ENCODE measurements at places on chromosomes 7 and 10.
A peak's percentile ranks its signal among the peaks of the same experiment; 100 is the strongest.

- no peak overlapping the region for H3K27ac ChIP-seq
- H3K4me1 ChIP-seq, result peaks cover 17% of the 10 kb centered on the region
- no peak for DNase-seq
- H3K4me3 ChIP-seq, result no peak overlapping the region
- H3K27me3 ChIP-seq, result no peaks in the 10 kb centered on the region
These were observed 224.8 kb downstream of the RPS24 start for GRCh38 chr10:78258323-78259030.

GRCh38 chr10:31669357-31669756, 259.3 kb downstream of the ARHGAP12 start:
- no peaks in the 10 kb centered on the region for H3K36me3 ChIP-seq
- H3K27ac ChIP-seq, result no peak overlapping the region
- no peaks in the 10 kb centered on the region for H3K27me3 ChIP-seq

DNA sequence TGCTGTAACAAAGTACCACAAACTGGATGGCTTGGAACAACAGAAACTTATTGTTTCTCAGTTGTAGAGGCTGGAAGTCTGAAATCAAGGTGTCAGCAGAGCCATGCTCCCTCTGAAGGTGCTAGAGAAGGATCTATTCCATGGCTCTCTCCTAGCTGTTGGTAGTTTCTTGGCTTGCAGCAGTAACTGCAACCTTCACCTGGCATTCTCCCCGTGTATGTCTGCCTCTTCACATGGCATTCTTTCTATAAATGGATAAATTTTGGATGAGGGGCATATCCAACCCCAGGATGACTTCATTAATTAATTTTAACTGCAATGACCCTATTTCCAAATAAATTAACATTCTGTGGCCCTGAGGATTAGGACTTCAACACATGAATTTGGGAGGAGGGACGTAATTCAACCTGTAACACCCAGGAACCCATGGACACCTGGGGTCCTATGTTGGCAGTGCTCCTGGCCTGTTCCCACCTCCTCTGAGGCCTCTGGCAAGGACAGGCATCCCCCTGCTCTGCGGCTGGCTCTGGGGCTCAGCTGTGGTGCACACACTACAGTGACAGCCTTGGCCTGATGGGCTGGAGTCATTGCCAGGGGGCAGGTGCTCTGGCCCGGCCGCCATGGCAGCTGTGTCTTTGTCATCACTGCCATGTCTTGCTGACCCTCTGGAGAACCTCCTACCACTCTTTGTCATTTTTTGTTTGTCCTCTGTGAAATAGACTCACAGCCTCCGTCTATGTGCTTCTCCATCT, 30.8 kb downstream of the LSMEM1 start:
- H3K27ac ChIP-seq, result no peak overlapping the region
- no peak overlapping the region for H3K4me3 ChIP-seq
- no peaks in the 10 kb centered on the region for H3K36me3 ChIP-seq
- no peaks in the 10 kb centered on the region for H3K27me3 ChIP-seq

GRCh38 chr10:86259901-86260562, 106.6 kb downstream of the GRID1 start:
- no peaks in the 10 kb centered on the region for H3K4me1 ChIP-seq
- no peaks in the 10 kb centered on the region for H3K36me3 ChIP-seq
- no peak overlapping the region for H3K27ac ChIP-seq

GRCh38 chr7:66333443-66333842, 128.3 kb downstream of the TPST1 start:
- no peak for DNase-seq
- no peaks in the 10 kb centered on the region for H3K36me3 ChIP-seq
- no peaks in the 10 kb centered on the region for H3K27me3 ChIP-seq
- no peak overlapping the region for H3K27ac ChIP-seq
- no peak overlapping the region for H3K4me3 ChIP-seq

DNA sequence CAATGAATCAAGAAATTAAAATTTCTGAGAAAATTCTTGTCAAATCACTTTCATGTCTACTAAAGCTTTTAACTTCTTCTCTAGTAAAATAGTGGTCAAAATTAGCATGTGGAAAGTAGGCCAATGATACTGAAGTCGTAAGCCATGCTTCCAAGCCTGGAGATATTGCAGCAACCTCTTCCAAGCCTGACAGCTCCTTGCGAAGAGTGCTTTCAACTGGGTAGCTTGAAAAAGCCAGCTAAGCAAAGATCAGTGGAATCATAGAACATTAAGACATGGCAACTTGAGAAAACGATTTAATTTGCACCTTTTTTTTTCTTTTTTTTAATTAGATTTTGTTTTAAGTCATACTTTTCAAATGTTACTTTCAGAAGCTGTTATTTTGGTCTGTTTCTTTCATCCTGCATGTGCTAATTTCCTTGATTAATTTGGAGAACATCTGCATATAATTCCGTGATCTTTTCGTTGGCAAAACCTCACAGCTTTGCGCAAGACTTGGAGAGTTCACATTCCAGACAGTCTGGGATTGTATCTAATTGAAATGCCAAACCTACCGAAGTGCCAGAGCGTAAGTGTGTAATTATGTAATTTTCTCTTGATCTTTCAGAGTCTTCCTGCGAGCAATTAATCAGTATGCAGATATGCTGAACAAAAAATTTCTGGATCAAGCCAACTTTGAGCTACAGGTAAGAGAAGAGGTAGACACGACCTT, 142.2 kb upstream of the INSYN2A start:
- DNase-seq, result no peak
- no peak overlapping the region for H3K4me3 ChIP-seq
- no peak overlapping the region for H3K27ac ChIP-seq
- H3K27me3 ChIP-seq, result no peaks in the 10 kb centered on the region

GRCh38 chr10:125158601-125159485, 1.5 kb downstream of the CTBP2 start:
- DNase-seq, result no peak
- peak overlapping the region; percentile 93 for H3K4me3 ChIP-seq
- peaks cover 38% of the 10 kb centered on the region for H3K4me1 ChIP-seq
- H3K27ac ChIP-seq, result peak overlapping the region; percentile 97

DNA sequence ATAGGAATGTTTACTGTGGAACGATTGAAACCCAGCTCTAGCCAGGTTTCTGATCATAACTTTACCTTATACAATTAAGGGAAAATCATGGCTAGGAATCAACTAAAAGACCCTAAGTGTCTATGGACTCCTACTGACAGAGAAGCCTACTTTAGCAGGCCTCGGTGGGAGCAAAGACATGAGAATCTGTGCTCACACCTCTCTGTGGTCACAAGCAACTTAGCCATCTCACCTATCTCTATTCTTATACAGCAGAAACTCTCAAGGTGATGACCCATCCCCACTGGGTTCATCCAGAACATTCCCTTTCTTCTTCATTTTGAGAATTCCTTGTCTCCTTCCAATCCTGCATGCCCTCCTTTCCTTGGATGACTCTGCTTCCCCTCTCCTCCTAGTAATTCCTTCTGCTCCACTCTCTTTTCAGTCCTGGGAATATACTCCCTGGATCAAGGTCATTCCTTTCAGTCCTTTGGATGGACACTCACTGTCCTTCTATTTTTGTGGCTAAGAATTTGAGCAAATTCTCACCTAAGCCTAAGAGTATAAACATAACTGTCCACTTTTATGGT, 2.9 kb downstream of the BLNK start:
- H3K27me3 ChIP-seq, result no peaks in the 10 kb centered on the region
- H3K36me3 ChIP-seq, result no peaks in the 10 kb centered on the region
- H3K4me1 ChIP-seq, result peaks cover 6% of the 10 kb centered on the region
- no peak overlapping the region for H3K4me3 ChIP-seq

- DNase-seq, result no peak
- peak overlapping the region; percentile 34 for H3K4me3 ChIP-seq
- H3K36me3 ChIP-seq, result peaks cover 2% of the 10 kb centered on the region
- peak overlapping the region; percentile 73 for H3K27ac ChIP-seq
- peaks cover 31% of the 10 kb centered on the region for H3K4me1 ChIP-seq
These were observed 57.1 kb downstream of the STK17A start for GRCh38 chr7:43639858-43640491.

- no peak overlapping the region for H3K27ac ChIP-seq
- H3K36me3 ChIP-seq, result no peaks in the 10 kb centered on the region
- H3K4me3 ChIP-seq, result no peak overlapping the region
- DNase-seq, result no peak
These were observed 22.2 kb downstream of the MGAM2 start for GRCh38 chr7:142133731-142134148.
